ENCODE measurements at places on chromosomes 4 and X. TPM values are rescaled to one million over a fixed set of nuclear protein-coding genes. Genes with fewer than 3 reads are reported as not detected.

DNA sequence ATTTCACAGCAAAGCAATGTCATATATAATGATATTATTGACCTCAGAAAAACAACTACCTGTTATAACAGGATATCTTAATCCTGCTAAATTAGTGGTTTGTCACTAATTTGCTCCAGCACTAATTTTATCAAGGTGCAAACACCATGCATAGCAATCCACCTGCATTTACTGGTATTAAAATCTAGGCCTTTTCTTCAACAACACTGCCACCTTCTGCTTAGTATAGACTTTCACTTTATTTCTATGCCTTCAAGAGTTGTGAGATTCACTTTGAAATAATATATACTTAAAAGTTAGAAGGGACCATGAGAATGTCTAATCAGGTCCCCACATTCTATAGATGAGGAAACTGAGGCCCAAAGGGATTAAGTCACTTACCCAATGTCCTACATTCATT is 82.1 kb upstream of the IQCM start:
- DNase-seq = no peak

The CLDN22 gene
- total RNA-seq = not detected

The WNK3 gene
- 2.3 TPM for total RNA-seq

DNA sequence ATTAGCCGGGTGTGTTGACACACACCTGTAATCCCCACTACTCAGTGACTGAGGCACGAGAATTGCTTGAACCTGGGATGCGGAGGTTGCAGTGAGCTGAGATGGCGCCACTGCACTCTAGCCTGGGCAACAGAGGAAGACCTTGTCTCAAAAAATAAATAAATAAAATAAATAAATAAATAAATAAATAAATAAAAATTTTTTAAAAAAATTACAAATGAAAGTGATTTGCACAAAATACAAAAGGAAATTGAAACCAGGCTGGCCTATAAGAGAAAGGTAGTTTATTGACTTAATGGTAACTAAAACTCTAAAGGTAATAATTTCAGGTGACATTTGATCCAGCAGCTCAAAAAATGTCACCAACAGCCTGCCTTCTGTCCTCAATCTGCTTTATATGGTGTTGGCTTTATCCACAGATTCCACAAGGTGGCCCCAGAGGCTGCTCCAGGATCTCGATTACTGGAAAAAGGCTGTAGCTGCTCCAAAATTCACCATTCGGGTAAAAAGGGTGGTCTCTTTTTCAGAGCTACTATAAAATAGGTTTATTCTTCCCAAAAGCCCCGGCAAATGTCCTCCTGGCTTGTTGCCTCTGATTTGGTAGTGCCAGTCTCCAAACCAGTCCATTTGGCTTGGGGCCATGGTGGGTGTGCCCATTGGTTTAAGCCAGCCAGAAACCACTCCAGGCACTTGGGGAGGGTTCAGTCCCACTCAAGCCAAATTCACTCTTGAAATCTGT is 61.4 kb upstream of the TRIM2 start:
- DNase-seq = peak; percentile 94

The CCKAR gene
- total RNA-seq = not detected

The ETDB gene
- total RNA-seq = not detected

DNA sequence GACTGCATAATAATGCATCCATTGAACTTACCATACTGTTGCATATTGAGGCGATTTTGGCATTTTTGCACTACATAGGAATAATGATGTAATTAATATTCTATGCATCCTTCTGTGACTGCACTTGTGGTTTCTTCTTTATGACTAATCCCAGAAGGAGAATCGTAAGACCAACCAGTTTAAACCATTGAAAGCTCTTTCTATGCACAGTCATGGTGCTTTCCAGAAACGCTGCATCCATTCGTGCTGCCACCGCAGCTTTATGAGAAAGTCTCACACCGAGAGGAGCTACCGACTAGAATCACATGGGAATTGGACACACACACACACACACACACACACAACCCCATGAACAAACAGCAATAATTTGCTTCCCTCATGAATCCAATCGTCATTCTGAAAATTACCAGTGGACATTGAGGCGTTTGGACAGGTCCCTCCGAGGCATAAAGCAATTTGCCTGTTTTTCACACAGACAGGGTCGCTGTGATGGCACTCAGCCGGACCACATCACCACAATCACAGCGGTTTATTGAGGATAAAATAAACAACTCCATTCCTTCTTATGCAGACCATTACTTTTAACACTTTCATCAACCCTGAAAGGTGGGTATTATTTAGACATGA is 64.2 kb downstream of the PACRGL start:
- no peak for DNase-seq

- DNase-seq = no peak
Measured at GRCh38 chr4:138572007-138572406, 329.9 kb upstream of the SLC7A11 start.

DNA sequence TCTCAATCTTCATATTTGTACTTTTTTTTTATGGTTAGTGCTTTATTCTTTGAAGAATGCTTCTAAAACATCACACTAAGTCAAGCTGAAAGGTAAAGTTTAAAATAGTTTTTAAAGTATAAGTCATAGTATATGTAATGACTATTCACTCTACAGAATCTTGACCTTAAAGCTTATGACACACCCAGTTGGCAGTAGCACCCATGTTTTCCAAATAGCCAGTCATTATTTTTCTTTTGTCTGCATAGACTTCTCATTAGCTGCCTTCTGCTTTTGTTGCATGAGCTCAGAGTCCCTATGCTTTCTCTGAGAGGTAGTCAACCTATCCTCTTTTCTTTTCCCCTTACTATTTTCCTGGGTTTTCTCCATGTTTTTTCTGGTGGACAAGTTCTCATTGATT is 231.5 kb downstream of the PCDH18 start:
- no peak for DNase-seq

- no peak for DNase-seq
Measured at GRCh38 chrX:22164770-22165388, 107.8 kb upstream of the CBLL2 start.

DNA sequence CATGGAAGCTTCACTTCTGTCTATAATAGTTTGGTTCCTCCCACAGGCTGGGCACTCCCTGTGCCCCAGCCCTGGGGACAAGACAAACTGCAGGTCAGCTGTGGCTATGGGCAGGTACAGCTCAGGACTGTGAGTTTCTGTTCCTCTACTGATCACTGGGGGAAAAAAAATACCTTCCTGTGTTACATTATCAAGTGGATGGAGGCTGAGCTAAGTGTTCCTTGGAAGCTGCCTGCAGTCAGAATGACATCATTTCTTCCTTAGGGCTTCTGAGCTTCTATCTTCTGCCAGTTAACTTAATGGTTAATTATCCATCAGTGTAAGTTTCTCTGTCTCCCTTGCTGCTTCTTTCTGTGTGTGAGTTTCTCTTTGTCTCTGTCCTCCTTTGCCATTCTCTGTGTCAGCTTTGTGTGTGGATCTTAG is 4.6 kb downstream of the RAB33A start:
- no peak for DNase-seq

The MAB21L2 gene
- 7.9 TPM for total RNA-seq

DNA sequence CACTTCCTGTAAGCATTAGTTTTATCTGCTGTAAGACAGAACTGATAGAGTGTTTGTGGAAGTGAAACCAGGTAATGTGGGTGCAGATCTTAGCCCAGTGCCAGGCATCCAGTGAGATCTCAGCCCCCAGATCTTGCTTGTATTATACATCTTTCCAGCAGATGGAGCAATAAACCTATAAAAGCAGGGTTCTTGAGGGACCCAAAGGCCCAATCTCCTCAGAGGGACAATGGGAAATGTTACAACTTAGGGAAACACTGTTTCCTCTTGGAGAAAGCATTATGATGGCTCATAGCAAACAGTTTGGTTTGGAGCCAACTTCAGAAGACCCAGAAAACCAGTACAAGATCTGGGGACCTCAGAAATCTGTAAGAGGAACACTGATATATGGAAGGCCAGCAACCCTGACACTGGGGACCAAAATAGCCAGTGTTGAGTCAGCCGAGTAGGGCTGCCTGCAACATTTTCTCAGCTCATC is 206.3 kb downstream of the SLC7A11 start:
- peak; percentile 2 for DNase-seq

The TCEAL9 gene
- total RNA-seq = 140 TPM

The HTATSF1 gene
- 77.0 TPM for total RNA-seq

DNA sequence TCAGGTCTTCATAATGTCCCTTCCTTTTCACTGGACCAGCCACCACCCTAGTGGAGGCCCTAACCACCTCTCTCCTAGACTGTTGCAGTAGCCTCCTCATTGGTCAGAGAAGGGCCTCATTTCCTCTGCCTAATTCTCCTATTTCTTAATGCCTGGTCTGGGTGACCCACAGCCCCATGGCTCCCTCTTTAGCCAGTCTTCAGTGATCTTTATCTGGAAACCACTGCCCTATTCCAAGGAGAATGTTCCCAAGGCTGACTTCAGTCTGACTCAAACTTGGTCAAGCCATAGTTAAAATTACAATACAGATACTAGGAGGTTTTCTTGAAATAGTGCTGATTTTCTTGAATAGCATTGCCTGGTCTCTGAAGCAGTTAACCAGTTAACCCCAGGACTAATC is 53.6 kb upstream of the PRPS1 start:
- no peak for DNase-seq

DNA sequence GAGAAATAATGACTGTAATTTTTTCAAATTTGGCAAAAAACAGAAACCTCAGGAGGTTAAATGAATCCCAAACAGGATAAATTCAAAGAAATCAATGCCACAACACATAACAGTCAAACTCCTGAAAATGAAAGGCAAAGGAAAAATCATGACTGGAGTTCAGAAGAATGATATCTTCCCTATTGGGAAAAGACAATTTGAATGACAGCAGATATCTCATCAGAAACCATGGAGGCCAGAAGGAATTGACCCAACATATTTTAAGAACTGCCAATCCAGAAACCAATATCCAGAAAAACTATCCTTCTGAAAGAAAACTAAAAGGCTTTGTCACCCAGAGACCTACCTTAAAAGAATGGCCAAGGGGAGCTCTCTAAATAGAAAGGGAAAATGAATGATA is 40.1 kb upstream of the MAMLD1 start:
- DNase-seq = no peak

DNA sequence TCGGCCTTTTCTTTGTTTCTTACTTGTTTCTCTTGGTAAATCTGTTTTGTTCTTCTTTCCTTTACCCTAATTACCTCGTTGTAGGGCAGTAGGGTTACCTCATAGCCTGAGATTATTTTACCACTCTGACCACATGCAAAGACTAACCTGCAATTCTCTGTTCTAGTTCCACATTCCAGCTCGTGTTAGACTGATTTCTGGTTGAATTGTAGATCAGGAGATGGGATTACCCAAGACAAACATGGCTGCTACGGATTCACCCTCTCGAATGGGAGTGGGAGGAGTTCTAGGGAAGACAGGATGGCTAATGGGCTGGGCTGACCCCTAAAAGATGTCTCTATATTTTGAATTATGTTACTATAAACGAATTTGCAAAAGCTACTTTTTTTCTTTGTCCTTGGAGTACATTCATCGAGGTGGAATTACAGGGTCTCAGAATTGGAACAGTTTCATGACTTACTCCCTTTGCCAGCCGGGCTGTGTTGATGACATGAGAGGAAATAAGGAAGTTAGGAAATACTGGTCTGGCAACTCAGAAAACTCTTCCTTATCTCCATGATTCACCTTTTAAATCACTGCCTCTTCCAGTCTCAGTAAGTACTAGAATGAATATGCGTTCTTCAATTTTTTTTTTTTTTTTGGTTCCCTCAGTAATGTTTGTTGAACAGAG is 36.7 kb upstream of the FBXW7 start:
- DNase-seq = no peak

- DNase-seq = no peak
Measured at GRCh38 chr4:145351162-145351561, 130.5 kb upstream of the SMAD1 start.

The CD99L2 gene
- 31.9 TPM for total RNA-seq

The CFI gene
- total RNA-seq = 25.5 TPM

The TMEM154 gene
- 0.29 TPM for total RNA-seq

The ATP10D gene
- 49.5 TPM for total RNA-seq

DNA sequence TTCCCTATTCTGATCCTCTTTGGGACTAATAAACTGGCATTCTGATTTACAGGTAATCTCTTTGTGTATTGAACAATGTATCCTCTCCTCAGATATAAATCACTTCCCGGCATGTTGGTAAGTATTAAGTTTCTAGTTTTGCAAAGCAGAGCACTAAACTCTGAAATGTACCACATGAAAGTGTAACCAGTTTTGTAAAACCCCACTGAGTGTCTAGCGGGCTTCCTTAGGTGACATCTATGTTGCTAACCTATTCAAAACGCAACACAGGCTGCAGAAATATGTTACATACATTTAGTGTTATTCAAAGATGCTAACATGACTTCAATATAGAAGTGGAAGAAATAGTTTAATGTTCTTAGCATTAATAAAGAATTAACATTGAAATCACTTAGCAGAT is 25.2 kb downstream of the DNAJB14 start:
- no peak for DNase-seq

GRCh38 chr4:69823048-69823447 is 36.9 kb downstream of the SULT1E1 start:
- DNase-seq = no peak

GRCh38 chrX:84729809-84730208 is 227.6 kb upstream of the HDX start:
- DNase-seq = no peak

- no peak for DNase-seq
Measured at GRCh38 chrX:21723084-21723483, 34.8 kb downstream of the SMPX start.

DNA sequence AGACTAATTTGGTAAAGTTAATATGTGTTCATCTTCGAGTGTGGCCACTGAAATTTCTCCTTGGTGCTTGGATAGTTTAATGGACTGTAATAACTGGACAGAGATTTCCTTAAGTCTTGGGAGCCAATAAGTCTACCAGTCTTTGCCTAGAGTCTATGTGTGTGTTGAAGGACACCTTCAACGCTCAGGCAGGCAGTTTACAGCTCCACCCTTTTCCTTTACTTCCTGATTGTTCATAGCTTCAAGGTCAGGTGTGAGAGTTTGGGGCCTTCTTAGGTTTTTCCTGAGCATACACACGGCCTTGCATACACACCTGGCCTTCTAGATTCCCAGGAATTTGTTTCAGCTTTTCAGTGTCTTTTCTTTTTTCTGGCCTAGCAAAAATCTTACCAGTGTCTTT is 355.3 kb upstream of the AMOT start:
- no peak for DNase-seq

- no peak for DNase-seq
Measured at GRCh38 chrX:132651421-132652086, 162.7 kb upstream of the MBNL3 start.

Measured in thyroid gland (tissue), 4 donors.